Cortex of kidney (tissue), 1 donor: ENCODE measurements at places on chromosomes 5 and 9.

DNA sequence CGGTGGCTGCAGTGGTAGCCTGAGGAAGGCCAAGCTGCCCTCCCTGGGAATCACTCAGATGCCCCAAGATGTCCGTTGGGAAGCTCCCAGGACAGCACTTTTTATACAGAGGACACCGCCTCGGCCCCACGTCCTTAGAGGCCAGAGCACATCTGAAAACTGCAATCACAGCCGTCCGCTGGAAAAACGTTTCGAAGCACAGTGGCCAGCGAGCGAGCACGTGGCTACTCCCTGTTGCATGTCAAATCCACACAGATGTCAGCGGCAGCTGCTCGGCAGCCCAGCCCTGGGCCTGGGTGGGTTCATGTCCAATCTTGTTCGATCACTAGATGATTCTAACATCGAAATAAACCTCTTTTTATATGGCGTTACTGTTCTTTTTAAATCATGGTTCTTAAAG, 8.9 kb downstream of the PPP1R26 start:
- DNase-seq: no peak

- no peak for DNase-seq
Measured at GRCh38 chr9:105658351-105658750, 3.9 kb upstream of the TAL2 start.

DNA sequence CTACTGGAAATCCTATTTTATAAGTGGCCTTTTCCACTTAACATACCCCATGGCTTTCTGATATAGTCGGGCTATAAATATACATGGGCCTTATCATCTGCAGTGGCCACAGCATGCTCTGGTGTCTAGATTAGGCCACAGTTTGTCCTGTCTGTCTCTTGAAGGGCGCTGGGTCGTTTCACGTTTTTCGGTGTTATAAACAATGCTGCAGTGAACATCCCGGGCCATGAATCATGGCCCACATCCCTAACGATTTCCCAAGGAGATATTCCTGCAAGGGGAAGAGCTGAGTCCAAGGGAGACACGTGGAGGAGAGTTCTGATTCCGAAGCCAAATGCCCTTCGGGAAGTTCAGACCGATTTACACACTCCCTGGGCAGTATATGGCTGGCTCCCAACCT, 8.4 kb downstream of the PLPP7 start:
- no peak for DNase-seq

DNA sequence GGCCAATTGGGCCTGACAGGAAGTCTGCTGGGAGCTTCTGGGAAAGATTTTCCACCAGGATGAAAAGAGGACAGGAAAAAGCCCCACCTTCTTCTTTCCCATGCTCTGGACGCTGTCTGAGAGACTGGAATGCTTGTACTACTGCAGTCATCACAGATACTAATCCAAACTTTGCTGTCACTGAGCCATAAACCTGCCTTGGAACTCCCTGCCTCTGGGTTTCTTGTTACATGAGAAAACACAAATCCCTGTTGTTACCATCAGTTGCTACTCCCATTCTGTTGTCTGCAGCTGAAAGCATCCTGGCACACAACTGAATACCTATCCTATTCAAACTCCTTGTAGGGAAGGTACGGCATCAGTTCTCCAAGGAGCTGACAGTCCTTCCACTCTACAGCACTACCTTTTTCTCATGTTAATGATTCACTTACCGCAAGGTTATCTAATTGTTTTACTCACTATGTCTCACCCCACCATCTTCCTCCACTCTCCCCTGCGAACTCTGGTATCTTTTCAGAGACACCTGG, 167.5 kb downstream of the CDK5RAP2 start:
- DNase-seq: no peak

GRCh38 chr5:169700611-169701010, 63.5 kb downstream of the DOCK2 start:
- DNase-seq: no peak

- no peak for DNase-seq
Measured at GRCh38 chr9:136935651-136936050, 8.9 kb downstream of the FBXW5 start.

DNA sequence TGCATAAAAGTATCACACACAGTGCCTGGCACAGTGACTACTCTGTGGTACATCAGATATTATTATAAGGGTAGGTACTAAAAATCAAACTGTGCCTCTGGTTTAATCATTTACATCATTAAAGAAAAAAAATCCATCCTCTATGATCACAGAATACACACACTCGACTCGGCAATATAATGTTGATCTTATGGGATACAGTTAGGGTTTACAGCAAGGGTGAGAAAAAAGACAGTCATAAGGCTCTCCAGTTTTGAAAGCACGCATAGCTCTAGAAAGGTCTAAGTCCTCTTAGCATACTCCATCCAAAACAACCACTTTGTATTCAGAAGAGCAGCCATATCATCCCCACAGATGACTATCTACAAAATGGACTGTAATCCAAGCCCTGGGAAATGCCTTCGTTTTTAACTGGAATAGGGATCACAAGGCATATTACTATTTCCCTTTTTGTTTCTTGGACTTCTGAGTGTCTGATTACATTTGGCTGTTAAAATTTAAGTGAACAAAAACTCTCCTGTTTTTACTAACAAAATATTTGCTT, 26.6 kb downstream of the TRPM3 start:
- DNase-seq: no peak

DNA sequence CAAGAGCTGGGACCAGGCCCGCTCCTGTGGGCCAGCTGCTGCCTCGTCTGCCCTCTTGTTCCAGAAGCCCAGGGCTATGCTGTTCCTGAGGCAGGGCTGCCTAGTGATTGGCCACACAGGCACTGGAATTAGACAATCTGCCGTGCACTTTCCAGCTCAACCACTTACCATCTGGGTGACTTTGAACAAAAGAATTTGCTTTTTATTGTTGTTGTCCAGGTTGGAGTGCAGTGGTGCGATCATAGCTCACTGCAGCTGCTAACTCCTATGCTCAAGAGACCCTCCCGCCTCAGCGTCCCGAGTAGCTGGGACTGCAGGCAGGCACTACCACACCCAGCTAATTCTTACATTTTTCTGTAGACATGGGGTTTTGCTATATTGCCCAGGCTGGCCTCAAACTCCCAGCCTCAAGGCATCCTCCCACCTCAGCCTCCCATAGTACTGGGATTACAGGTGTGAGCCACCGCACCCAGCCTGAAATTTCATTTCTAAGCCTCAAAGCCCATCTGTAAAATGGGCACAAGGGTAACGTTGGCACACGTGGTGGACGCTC, 1.2 kb upstream of the NEK6 start:
- DNase-seq: no peak

GRCh38 chr5:24353611-24354010, 291.2 kb downstream of the CDH10 start:
- DNase-seq: no peak

DNA sequence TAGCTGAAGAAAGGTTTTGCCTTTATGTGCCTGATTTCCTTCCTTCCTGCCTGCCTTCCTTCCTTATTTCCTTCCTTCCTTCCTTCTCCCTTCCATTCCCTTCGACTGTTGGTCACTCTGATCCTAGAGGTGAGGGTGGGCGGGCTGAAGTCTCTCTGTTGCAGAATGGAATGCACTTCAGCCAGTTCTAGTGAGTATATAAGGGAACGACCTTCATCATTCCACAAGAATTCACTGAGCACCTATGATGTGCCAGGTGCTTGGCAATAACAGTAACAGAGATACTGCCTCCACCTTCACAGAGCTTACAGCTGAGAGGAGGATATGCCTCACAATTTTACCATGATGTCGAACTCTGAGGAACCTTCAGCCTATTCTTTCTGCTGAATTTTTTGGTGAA, 8.7 kb upstream of the OR5C1 start:
- DNase-seq: no peak

GRCh38 chr5:57600321-57600720, 117.7 kb upstream of the ACTBL2 start:
- no peak for DNase-seq

DNA sequence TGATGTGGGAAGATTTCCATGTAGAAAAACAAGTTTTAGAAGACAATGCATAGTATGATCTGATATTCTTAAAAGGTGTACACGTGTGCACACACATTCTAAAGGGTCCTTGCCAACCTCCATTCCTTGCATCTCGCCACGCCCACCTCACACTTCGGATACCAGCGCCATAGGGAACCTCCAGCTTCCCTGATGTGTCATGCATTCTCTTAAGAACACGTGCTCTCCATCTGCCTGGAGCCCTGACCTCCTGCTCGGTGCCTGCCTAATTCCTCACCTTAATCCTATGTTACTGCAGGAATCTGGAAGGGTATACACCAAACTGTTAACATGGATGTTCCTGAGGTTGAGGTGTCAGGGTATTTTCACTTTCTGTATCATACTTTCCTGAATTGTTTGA, 63.1 kb downstream of the PTCD2 start:
- no peak for DNase-seq

GRCh38 chr9:82252116-82252515, 263.5 kb downstream of the SPATA31D1 start:
- DNase-seq: no peak

- DNase-seq: no peak
Measured at GRCh38 chr5:149224282-149224681, 47.4 kb upstream of the AFAP1L1 start.

GRCh38 chr9:79977074-79977435, 405.3 kb downstream of the TLE4 start:
- DNase-seq: no peak

DNA sequence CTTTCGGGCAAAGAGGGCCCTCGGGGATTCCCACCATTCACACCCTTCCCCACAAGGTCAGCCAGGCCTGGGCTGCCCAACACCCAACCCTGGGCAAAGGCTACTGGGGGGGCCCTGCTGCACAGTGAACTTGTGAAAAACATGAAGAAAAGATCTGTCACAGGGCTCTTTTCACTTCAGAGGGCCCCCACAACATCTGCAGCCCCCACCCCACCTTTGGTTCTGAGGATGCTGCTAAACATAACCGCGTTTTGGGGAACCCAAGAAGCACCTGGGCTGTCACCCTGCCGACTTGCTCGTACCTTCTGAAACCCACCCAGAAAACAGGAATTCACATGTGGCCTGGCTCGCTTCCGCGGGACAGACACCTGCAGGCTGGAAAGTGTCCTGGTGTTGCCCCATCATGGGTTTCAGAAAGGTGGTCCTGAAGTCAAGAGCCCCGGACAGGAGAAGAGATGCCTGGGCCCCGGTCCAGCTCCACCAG, 29.3 kb downstream of the B4GALT1 start:
- no peak for DNase-seq

DNA sequence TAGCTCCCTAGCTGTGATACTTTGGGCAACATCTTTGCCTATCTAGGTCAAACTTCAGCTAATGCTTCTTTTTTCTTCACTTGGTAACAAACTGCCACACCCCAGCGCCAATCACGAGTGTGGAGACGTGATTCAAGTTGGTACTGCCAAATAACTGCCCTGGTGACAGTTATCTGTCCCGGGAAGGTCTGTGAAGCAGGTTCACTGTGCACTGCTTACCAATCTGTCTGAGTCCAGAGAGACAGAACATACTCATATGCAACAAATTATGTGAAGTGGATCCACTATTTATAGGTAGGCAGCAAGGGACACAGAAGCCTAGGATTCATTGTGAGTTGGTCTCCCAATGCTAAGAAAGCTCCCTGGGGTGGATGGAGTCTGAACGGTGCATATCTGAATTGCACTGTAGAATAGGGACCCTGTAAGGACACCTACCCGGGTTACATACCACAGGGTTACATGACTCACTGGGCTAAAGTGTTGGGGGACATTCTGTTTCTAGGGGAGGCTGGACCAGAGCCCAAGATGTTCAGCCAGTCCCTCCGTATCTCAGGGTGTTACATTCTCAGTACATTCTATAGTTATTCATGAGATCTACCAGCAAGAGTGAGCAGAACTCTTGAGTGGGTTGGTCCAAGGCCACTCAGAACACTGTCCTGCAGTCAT, 95.4 kb upstream of the STC2 start:
- no peak for DNase-seq

- DNase-seq: no peak
Measured at GRCh38 chr9:104682642-104683041, 11.7 kb upstream of the OR13D1 start.

- no peak for DNase-seq
Measured at GRCh38 chr9:34311499-34312185, 17.4 kb downstream of the KIF24 start.

DNA sequence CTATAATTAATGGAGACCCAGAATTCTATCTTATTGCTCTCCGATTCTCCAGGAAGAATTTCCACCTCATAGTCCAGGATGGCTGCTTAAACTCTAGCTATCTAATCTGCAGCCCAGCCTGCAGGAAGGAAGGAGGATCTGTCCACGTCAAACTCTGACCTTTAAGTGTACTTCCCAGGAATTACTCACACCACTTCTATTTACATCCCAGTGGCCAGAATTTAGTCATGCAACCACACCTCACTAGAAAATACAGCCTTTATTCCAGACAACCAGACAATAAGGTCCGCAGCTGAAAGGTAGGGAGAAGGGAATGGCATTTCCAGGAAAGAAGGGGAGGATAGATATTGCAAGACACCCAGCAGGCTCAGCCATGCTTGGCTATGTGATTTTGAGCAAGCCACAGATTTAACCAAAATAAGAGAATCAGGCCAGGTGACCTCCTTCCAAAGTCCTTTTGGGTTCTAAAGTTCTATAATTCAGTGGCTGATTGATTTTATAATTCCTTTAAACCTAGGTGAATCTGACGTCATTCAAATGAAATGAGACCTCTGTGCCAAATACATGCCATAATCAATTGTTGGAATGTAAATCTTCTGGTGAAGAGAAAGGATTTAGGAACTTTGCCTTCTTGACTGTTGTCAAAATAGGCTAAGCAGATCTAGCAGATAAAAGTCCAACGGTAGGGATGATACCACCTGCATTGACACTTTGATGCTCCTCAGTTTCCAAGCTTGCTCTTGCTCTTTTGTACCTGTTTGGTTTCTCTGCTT, 3.7 kb upstream of the DENND1A start:
- no peak for DNase-seq

DNA sequence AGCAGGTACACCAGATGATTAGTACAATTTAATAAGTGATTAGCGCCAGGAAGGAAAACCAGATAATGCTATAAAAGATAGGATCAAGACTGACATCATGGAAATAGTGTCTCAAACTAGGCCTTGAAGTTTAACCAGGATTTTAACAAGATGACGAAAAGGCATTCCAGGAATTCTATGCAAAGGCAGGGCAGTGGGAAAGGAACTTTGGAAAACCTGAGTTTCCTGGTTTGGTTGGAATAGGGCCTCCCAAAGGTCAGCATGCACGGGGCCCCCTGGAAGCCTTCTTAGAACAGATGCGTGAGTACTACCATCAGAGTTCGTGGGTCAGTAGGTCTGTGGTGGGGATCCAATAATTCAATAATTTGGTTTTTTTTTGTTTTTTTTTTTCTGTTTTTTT, 935.2 kb upstream of the DMAC1 start:
- DNase-seq: no peak

GRCh38 chr5:116738239-116738614, 163.6 kb upstream of the SEMA6A start:
- no peak for DNase-seq

- no peak for DNase-seq
Measured at GRCh38 chr5:159549046-159549445, 218.8 kb upstream of the IL12B start.

GRCh38 chr9:22136461-22137096, 127.5 kb upstream of the CDKN2B start:
- DNase-seq: no peak
